ENCODE measurements at places on chromosomes 5 and 9. TPM values are rescaled to one million over a fixed set of nuclear protein-coding genes. Genes with fewer than 3 reads are reported as not detected.

DNA sequence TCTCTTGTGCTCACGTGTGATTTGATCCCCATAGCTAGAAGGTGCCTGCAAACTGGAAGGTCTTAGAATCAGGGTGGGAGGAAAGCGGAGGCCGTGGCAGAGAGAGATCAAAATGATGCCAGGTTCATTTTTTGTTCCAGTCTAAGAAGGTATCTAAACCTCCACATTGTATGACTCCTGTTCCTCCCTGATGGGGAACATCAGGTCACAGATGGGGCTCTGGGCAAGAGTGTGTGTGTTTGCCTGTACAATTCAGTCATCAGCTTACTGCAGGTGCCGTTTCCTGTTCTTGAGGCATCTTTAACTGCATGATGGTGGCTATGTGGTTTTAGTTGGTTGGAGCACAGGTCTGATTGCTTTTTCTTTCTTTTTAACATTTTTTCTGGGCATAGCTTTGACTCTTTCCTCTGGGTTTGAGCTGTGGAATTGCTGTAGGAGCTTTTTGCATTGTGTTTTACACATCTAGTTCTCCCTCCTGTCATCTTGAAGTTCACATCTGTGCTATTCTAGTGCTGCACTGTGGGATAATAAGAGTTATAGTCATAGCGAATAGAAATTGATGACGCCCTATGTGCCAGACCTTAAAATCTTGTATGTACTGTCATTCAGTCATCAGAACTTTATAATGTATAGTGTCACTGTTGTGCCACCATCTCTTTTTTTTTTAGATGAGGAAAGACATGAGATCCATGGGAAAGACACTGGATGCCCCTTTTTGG, 30.8 kb downstream of the ARHGAP26 start:
- H3K4me1 ChIP-seq: peaks cover 38% of the 10 kb centered on the region
- H3K4me3 ChIP-seq: no peak overlapping the region
- no peak for DNase-seq
- no peaks in the 10 kb centered on the region for H3K36me3 ChIP-seq
- no peaks in the 10 kb centered on the region for H3K27me3 ChIP-seq

The FAT2 gene
- 0.16 TPM for total RNA-seq

DNA sequence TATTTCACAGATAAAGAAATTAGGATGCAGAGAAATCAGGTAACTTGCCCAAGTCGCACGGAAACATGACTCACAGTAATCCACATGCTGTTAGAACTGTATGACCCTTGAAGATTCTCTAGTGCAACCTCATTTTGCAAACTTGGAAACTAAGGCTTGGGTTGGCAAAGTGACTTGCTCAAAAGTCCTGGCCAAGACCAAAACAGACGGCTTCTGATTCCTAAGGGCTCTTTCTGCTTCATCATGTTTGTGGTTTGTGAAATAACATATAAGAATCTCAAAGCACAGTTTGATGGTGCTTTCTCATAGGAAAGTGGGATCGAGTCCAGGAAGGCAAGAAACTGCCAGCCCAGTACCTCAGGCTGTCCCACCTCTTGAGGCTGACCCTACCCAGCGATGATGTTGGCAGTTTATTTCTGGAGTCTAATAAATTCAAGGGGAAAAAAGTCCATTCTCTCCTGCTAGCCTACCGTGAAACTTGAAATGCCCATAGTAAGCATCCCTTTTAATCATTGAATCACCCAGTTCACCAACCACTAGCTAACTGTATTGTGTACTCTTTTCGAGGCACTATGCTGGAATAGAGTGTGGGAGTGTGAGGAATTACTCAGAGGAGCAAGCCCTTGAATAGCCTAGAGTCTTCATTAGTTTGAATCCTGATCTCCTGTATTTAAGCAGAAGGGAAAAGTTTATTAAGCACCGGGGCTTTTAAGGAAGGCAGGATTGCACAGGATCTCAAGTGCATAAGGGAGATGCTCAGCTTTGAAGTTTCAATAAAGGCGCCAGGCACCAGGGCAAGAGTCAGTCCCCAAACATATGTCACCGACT, 14.1 kb downstream of the CAPSL start:
- H3K36me3 ChIP-seq: no peaks in the 10 kb centered on the region
- DNase-seq: no peak
- H3K27ac ChIP-seq: no peak overlapping the region
- peaks cover 10% of the 10 kb centered on the region for H3K4me1 ChIP-seq
- H3K27me3 ChIP-seq: peaks cover 86% of the 10 kb centered on the region

The IRX2 gene
- 63.2 TPM for total RNA-seq

Measured in WTC11 (cell line).